Chondrocyte (in vitro differentiated cells): ENCODE measurements at places on chromosomes 2 and 18. TPM values are rescaled to one million over a fixed set of nuclear protein-coding genes. Genes with fewer than 3 reads are reported as not detected.
A peak's percentile ranks its signal among the peaks of the same experiment; 100 is the strongest.

GRCh38 chr2:24466871-24467870 lies 23.9 kb upstream of the NCOA1 start:
- DNase-seq: no peak

DNA sequence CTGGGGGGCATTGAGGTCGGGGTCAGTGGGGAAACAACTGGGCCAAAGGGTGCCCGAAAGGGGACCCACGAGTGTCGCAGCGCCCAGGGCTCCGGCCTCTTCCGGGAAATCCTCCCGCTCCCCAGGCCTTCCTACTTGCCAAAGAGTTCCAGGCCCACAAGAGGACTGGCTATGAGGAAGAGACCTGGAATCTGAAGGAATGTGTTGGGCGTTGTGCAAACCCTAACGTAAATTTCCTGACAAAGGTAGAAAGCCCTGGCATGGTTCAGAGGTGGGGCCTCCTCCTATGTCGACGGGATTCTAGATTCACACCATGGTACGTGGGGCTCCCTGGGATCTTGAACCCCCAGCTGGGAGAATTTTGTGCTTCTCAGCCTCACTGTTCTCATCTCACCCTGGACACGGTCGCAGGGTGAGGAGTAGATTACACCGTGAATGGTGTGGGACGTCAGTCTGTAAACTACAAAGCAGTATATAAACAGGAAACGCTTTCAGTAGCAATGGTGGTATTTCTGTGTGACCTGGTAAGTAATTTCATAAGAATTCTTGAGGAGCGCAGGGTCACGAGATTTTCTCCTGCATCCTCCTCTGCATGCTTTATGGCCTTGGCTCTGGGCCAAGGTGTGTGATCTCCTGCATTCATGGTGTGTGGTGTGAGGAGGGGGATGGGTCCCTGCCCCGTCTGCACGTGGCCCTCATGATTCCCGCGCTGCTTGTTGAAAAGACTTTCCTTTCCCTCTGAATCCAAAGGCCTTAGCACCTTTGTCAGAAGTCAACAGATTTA lies 868 bp downstream of the HSBP1L1 start:
- DNase-seq: peak; percentile 85

DNA sequence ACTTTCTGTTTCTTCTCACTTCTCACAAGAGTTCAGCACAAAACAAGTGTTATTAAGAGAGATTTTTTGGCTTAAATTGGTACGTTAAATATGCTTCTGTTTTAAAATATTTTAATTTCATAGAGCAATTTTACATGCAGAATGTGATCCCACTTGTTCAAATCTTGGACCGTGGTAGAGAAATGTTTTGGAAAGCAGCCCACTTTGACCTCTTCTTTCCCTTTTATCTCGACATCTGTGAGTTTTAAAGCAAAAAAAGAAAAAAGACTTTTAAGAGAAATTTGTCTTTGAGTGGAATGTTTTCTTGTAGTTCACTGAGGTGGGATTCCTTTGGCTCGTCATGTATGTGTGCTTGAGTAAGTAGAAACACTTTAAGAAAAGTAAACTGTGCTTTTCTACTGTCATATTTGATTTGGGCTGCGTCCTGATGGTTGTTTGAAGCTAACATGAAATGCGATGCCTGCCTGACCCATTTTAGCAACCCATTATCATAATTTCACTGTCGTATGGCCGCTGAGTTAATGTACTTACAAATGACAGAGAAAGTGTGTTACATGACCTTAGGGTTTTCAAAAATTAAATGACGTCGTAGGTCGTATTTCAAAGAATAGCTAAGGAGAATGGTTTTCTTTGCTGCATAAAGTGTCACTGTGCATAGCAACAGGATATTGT lies 54.5 kb downstream of the TSHZ1 start:
- DNase-seq: no peak

GRCh38 chr18:46718501-46719341 lies 38.1 kb downstream of the ST8SIA5 start:
- DNase-seq: no peak

C2orf78 gene
- total RNA-seq: not detected in 3 replicates

GRCh38 chr2:15145046-15145817 lies 415.9 kb downstream of the NBAS start:
- DNase-seq: no peak

GRCh38 chr2:55099878-55100820 lies 49.9 kb upstream of the RTN4 start:
- DNase-seq: no peak

GRCh38 chr2:202346180-202346579 lies 29.9 kb upstream of the BMPR2 start:
- no peak for DNase-seq

- no peak for DNase-seq
These were observed 80.6 kb downstream of the LRRFIP1 start for GRCh38 chr2:237708065-237708398.

DNA sequence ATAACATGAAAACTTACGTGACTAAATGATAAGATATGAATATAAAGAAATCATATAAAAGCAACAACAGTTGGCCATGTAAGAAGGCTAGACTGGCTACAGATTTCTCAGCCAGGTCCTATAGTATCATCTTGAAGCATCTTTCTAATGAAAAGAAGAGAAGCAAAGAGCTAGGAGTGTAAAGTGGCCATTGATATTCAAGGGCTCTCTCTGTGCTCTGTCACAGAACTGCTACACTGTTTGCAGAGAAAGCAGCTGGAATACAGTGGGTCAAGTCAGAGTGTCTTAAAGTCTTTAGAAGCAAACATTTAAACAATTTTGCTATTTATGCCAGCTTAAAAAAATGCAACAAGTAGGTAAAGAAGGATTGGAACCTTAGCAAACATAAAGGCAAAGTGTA lies 118.8 kb downstream of the SCN9A start:
- no peak for DNase-seq

GRCh38 chr18:79877163-79878091 lies 74.0 kb downstream of the SLC66A2 start:
- no peak for DNase-seq

RNU2-63P gene
- 2.7 TPM in 1 of 3 replicates, not detected in the others for total RNA-seq

- DNase-seq: no peak
These were observed 94.0 kb upstream of the ACVR1C start for GRCh38 chr2:157722580-157723234.

DNA sequence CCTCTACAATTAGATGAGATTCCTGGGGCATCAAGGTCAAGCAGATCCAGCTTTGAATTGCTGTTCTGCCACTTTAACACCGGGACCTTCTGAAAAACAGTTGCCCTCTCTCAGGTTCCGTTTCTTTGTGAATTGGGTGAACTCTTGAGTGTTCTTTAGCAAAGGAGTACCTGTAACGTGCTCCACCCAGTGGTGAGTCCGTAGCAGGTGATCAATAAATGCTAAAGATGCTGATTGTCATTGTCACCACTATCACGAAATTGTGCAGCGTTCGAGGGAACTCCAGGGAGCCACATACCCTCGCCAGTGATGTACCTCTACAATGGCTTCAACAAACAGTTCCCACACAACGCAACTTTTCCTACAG lies 81.9 kb downstream of the TCF7L1 start:
- DNase-seq: no peak

GRCh38 chr2:125479143-125479636 lies 1176.8 kb upstream of the GYPC start:
- no peak for DNase-seq

DNA sequence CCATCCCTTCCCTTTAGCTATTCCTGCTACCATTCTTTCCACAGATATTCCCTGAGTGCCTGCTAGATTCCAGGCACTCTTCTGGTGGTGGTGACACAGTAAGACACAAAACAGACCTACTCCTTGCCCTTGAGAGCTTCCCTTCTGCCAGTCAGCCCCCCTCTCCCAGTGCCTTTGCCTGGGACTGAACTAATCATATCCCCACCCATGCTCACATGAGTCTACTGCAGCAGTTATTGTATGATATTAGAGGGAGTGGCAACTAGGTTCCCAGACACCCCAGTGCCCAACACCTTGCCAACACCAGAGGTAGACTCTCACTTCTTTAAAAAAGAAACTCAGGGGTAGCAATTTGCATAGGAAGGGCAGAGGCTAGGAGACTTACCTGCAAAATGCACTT lies 7.2 kb upstream of the LBH start:
- no peak for DNase-seq

AGXT gene
- not detected in 3 replicates for total RNA-seq

DNA sequence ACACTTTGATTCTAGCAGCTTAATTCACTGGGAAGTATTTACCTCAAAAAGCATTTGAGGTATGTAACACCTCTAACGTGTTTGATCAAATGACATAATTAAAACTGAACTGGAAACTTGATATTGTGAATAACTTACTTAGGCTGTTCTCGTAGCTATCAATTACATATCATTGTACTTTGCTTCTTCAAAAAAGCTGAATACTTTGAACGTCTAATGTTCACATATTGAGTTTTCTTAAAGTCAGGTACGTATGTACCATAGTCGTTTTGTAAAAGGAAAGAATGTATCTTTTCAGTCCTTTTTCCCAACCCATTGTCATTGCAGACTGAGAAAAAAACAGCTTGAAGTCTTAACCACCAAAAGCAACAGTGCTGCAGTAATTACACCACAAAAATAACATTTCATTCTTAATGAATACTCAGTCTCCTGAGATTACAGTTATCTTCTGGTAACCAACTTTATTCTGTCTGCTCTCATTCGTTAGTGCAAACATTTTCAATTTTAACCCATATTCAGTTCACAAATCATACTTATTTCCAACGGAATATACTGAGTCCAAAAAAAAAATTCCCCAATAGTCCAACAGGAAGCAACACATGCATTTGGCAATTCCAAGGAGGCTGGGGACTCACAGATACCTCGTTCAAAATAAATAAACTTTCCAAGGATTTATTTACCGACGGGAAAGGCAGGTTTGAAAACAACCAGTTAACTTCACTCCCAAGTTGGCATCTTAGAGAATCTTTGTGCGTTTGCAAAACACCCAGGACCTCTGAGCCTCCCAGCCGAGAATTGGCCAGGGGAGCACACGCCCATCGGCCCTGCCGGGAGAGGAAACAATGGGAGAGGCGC lies 1.1 kb downstream of the CHN1 start:
- no peak for DNase-seq

DNA sequence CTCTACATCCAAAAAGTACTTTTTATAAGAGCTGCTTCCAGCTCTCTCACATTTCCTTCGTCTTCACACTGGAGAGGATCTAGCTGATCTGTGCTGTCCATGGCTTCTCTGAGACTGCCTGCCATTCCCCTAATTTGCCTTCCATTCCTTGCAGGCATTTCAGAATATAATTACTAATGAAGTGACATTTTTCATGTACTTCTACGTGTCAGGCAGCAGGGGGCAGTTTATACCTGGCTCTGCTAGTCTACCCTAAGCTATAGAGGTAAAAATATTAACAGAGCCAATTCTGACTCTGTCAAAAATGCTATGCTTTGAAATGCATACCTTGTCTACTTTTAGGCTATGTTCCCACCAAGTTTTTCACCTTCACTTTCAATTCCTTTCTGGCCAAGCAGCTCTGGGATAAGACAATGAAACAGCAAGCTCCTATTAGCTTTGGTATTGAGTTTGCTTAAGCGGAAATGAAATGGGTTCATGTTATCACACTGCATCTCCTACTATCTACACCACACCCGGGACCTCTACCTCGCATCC lies 81.9 kb downstream of the MEP1B start:
- DNase-seq: no peak

- DNase-seq: no peak
These were observed 47.0 kb downstream of the RRM2 start for GRCh38 chr2:10169581-10169980.
